ENCODE measurements at places on chromosomes 7 and 10. TPM values are rescaled to one million over a fixed set of nuclear protein-coding genes. Genes with fewer than 3 reads are reported as not detected.

Gene SHH
- total RNA-seq, result not detected

Gene MUC12
- total RNA-seq, result 2.8 TPM

Gene FANK1
- total RNA-seq, result 2.2 TPM

Gene XRCC2
- 13.9 TPM for total RNA-seq

Gene TRPV5
- not detected for total RNA-seq

Measured in LHCN-M2 (cell line).